C1 segment of cervical spinal cord (tissue), 14 donors: ENCODE measurements at places on chromosomes 11 and 22.

DNA sequence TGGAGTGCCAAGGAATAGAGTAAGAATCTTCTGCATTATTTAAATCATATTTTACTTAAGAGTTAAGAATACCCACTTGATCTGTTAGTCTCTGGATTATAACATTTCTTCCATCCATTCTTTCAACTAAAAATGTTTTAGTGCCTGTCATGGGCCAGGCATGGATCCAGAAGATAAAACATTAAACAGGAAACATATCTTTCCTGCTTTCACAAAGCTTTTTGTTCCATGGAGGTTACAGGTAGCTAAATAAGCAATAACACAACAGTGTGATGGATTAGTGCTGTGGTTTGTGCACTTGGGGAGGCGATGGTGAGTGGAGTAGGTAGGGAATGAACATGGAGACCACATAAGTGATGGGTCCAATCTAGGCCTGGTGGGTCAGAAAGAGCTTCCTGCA, 258.5 kb downstream of the DDX10 start:
- DNase-seq, result no peak

DNA sequence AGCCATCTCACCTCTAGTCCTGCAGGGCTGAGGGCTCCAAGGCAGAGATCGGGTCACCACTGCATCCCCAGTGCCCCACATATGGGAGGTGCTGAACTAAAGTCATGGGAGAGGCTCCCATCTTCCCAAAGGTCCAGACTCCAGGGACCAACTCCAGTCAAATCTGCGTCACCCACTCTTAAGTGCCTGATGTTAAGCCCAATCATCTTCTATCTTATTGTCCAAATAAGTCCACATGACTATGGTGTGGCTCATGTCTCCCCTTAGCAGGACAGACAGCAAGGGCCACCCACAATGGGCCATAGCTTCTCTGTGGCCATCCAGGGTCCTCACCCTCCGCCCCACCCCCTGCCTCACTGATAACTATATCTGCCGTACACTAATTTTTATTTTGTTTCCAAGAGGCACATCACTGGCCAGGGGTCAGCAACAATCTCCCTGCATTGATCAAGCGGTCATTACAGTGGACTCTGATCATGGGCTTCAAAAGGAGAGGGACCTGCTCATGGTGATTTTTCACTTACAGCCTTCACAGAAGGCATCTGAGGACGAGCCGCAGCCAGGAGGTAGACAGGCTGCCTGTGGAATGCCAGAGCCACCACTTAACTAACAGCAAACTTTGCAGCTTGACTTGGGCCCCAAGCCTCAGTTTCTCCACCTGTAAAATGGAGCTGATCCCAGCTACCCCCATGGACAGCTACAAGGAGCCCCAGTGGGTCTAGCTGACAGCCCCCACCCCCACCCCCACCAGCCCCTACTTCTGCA, 23.3 kb downstream of the MYH9 start:
- DNase-seq, result no peak

GRCh38 chr11:43874738-43875137, 5.9 kb upstream of the ALKBH3 start:
- no peak for DNase-seq

DNA sequence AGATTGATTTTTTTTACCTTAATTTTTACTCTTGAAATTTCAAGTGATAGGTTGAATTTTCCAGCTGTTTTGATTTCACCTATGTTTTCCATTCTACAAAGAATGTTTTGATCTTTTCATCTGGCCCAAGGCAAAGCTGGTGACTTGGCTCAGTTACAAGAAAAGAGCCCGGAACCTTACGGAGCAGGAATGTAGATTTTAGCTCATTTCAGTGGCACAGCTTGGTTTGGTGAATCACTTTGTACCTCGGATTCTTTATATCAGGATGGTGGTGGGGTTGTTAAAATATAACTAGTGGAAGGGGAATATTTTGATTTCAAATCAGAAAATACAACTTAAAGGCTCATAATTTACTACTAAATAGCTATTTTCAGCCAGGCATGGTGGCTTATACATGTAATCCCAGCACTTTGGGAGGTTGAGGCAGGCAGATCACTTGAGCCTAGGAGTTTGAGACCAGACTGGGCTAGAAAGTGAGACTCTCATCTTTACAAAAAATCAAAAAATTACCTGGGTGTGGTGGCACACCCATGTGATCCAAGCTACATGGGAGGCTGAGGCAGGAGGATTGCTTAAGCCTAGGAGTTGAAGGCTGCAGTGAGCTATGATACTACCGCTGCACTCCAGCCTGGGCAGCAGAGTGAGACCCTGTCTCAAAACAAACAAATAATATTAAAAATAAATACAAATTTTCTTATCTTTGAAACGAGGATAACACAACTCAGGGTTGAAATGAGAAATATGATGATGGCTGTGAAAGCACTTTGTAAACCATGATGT, 9.4 kb upstream of the GRIK4 start:
- DNase-seq, result no peak

GRCh38 chr22:26998129-26998528, 340.7 kb downstream of the MIAT start:
- no peak for DNase-seq

GRCh38 chr11:29343465-29344333, 673.1 kb downstream of the KCNA4 start:
- DNase-seq, result peak; percentile 26

- DNase-seq, result no peak
Observed at GRCh38 chr11:116716621-116717020, 56.2 kb downstream of the BUD13 start.

DNA sequence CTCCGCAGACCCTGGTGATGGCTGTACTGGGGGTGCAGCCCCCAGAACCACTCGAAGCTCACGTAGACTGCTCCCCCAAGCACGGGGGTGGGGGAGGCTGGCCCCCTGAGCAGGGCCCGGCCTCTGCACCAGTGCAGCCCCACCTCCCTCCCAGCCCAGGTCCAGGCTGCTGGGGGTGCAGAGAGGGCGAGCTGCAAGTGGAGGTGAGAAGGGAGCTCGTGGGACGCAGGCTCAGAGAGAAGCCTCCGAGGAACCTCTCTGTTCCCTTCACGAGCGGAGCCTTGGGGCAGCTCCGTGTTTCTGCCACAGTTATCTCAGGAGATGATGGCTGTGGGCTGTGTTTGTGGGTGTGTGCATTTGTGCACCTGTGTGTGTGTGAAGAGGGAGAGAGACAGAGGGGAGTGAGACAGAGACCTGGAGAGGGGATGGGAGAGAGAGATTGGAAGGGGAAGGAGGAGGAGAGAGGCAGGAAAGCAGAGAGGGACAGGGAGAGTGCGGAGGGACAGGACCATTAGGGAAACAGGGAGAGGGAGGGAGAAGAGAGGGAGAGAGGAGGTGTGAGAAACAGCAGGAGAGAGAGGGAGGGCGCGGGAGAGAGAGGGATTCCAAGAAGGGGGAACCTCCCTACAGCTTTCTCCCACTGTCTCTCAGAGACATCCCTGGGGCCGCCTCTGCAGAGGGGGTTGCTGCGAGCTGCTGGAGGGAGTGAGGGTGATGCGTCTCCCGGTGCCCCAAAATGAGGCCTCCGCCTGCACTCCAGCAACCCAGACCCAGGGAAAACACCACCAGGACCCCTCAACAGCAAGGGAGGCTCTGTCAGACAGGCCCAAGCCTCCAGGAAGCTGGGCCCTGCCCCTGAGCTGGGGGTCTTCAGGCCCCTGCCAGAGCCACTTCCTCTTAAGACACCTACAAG, 1488.6 kb downstream of the BRD1 start:
- no peak for DNase-seq

- no peak for DNase-seq
Observed at GRCh38 chr11:120335556-120335907, 681 bp upstream of the ARHGEF12 start.

- DNase-seq, result no peak
Observed at GRCh38 chr22:32511274-32511673, 36.7 kb downstream of the FBXO7 start.

DNA sequence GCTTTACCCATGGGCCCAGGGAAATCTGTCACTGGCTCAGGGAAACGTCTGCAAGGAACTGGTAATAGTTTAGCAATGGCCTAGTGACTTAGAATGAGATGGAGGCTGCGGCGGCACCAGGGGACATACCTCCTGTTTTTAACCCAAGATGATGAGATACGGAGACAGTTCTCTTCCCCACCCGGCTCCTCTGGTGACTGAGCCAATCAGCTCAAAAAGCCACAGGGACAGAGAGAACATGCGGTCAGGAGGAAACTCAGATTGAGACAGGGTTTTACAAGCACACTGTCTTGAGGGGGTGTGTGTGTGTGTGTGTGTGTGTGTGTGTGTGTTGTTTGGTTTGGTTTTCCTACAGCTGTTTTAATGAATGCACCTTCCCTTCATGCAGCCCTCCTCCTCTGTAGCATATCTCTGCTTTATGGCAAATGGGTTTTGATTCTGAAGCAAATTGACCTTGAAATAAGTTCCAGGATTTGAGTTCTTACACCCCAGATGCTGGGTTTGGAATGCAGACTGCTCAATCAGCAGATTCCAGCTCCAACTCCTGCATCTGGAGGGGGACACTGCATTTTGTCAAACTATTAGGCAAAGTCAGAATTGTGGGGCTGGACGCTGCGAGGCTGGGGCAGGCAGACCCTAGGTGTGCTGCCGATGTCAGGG, 246.2 kb downstream of the NTM start:
- DNase-seq, result no peak

DNA sequence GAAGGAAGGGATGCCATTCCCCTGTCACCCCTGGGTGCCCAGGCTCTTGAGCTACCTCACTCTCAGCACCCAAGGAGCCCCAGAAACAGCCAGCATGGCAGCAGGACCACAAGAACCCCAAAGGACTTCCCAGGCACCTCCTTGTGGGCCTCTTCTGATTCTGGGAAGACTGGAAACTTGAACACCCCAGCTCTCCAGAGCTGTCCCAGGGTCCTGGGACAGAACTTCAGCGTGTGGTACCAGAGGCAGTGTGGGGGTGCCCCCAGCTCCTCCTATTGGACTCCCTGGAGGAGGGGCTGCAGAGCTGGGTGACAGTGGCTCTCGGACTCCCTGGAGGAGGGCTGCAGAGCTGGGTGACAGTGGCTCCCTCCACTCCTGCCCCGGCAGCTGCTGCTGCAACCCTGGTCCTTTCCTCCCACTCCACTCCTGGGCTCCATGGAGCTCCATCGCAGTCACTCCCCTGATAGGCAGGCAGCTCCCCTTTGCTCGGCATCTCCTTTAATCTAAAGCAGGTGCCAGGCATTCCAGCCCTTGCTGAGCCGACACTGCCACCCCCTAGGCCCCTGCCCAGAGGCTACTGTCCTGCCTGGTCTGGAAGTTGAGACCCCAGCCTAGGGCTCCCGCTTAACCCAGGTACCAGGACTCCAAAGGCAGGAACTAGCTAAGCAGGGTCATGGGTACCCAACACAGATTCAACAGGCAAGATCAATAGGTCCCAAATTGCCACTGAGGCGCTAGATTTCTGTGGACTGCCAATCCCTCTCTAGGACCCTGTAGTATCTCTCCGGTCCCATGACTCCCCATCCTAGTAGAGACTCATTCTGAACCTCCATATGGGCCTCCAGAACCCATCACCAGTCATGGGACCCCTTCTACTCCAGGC, 2.7 kb downstream of the BCL9L start:
- DNase-seq, result no peak

- no peak for DNase-seq
Observed at GRCh38 chr11:60982184-60982583, 10.7 kb downstream of the CD6 start.

GRCh38 chr22:35766654-35767580, 49.2 kb downstream of the APOL5 start:
- no peak for DNase-seq

DNA sequence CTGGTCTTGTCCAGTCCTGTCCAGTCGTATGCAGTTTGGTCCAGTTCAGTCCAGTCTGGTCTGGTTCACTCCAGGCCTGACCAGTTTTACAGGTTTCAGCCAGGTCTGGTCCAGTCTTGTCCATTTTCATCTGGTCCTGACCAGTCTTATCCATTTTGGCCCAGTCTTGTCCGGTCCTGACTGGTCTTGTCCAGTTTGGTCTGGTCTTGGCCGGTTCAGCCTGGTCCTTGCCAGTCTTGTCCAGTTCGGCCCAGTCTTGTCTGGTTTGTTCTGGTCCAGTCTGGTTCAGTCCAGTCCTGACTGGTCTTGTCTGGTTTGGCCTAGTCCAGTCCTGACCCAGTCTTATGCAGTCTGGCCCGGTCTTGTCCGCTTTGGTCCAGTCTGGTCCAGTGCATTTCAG, 380.2 kb downstream of the OR4C45 start:
- DNase-seq, result no peak

DNA sequence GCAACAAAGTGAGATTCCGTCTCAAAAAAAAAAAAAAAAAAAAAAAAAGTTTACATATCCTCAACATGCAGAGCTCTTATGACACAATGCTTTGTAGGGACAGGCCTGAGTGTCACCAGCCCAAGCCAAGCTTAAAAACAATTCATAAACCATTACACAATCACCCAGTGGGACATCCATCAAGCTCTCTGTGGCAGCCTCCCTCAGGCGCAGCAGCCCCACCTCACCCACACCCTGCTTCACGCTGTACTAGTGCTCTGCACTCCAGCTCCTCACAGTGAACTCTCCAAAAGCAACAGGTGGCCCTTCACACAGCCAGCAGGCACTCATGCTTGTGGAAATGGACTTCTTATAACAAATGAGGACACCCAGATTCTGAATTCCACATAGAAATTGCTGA, 3.5 kb upstream of the FOXRED2 start:
- DNase-seq, result no peak

DNA sequence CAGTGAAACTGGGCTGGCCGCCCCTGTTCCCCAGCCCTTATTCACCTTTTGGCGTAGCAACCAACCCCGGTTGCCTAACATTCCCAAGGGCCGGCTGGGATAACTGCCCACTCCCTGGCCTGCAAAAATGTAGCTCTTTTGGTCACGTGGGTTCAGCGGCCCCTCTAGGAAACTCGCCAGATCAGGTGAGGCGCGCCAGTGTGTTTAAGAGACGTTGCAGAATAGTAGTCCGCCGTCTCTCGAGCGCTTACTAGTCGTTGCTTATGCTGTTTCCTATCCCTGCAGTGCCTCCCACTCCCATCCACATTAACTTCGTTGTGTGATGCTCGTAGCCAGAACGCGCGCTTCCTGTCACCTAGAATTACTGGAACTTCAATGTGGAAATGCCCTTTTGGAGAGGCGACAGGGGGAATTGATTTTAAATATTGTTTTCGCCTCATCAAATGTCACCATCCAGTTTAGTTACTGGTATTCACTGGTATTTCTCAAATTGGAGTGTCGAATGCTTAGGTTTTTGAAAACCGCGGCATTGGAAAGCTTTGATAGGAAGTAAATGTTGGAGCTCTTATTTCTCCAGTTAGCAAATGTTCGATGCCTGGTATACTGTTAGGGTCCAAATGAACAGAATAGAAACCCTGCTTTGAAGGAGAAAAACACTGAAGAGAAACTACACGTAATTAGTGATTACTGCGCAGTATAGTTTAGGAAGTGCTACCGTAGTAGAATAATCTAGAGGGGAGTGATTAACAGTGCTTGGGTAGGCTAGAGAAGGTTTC, 823 bp downstream of the CEP57 start:
- DNase-seq, result peak; percentile 41

GRCh38 chr11:37533830-37534229, 935.8 kb upstream of the RAG2 start:
- no peak for DNase-seq

- no peak for DNase-seq
Observed at GRCh38 chr22:50688448-50688847, 15.8 kb downstream of the SHANK3 start.
